ENCODE measurements at places on chromosomes 16 and 17.

GRCh38 chr17:73028299-73028755 lies 64.2 kb downstream of the SLC39A11 start:
- DNase-seq = no peak

DNA sequence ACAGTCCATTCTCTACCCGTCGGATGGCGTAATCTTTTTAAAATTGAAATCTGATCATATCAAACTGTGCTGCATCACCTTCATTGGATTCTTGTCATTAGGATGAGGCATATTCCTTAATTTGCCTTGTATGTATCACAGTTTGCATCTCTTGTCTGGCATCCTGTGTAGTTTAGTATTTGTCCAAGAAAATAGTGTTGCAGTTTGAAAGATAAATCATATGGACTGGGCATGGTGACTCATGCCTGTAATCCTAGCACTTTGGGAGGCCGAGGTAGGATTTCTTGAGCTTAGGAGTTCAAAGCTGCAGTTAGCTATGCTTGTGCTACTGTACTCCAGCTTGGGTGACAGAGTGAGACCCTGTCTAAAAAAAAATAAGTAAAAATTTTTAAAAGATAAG lies 5.8 kb upstream of the RSL1D1 start:
- no peak for DNase-seq

- DNase-seq = no peak
Measured at GRCh38 chr17:22171631-22172030, 479.3 kb downstream of the KCNJ18 start.

DNA sequence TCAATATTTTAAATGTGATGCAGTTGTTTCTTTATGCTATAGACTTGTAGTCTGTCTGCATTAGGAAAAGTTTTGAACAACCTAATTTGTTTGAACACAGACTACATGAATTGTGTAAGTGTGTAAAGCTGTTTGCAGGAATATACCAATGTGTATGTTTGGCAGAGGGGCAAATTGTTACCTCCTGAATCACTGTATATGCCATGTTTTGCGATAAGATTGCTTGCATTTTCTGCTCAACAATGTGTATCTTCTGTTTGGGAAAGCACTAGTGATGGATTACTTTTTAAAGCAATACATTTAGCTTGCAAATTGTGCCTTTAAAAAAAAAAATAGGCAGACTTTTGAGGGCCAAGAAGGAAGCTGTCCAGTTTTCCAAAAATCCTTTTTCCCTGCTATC lies 14.6 kb downstream of the RBBP6 start:
- no peak for DNase-seq

DNA sequence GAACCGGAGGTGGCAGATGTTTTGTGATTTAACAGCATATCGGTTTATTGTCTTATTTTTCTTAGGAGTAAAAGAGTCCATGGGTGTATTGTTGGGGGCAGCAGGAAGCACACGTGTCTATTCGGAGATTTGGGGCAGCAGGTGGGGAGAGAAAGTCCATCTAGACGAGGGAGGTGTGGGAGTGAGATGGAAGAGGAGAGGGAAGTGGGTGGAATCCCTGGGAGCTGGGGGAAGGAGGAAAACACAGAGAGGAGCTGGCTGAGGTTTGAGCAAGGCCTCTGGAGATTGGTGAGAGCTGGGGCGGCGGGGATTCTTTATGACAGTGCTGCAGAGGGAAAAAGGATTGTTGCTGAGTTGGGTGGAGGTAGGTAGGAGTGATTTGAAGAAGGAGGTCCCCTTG lies 72.1 kb downstream of the PRKCB start:
- no peak for DNase-seq

DNA sequence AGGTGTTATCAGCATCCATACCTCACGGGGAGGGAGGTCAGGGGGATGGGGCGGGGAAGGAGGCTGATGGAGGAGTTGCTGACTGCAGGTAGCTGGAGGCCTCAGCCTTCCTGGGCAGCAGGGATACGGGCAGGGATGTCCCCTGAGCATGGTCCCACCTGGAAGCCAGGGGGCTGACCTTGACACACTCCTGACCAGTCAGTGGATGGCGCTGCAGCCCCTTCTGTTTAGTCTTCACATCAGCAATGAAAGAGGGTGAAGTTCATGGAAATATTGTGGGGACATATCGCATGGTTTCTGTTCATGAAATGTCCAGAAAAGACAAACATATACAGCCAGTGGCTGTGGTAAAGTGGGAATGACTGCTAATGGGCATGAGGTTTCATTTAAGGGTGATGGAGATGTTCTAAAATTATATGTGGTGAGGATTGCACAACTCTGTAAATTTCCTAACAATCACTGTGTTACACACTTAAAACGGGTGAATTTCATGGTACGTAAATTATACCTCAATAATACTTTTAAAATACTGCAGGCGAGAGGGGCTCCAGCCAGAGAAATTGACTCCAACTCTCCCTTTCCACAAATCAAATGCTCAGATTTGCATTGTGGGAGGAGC lies 489.6 kb downstream of the CDH13 start:
- DNase-seq = no peak

DNA sequence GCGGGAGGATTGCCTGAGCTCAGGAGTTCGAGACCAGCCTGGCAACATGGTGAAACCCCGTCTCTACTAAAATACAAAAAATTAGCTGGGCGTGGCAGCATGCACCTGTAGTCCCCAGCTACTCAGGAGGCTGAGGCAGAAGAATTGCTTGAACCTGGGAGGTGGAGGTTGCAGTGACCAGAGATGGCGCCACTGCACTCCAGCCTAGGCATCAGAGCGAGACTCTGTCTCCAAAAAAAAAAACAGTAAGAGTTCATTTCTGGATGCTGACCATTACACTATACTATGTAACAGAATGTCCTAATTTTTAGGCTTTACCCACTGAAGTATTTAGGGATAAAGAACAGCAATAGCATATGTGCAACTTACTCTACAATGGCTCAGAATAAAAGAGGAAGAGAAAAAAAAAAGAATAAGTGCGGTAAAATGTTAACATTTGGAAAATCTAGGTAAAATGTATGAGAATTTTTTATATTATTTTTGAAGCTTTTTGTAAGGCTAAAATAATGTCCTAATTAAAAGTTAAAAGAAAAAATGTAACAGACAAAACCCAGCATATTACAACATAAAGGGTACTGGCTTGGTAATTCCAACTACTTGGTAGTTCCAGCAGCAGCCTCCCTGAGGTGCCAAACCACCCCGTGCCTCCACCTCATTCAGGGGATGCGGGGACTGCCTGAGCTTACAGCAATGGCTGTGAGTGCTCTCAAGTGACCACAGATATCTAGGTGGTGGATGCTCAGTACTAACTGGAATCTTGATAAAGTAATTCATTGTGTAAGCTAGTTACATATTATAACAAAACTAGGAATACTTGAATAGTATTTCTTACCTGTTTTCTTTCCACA lies 10.9 kb downstream of the COPS3 start:
- DNase-seq = no peak

GRCh38 chr16:84218176-84218823 lies 21.5 kb downstream of the KCNG4 start:
- no peak for DNase-seq

DNA sequence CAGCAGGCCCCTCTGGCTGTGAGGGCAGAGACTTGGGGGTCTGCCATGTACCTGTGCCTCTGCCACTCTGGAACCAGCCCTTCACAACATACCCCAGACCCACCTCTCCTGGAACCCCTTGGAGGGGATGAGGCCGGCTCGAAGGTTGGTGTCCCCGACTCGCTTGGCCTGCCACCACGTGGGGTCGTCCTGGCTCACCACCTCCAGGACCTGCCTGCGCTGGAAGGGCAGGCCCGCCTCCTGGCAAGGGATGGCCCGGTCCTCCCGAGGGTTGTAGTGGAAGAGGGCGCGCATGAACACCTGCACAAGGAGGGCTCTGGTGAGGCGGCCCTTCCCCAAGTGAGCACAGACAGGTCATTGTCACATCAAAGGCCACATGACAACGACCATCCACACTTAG lies 12.2 kb downstream of the MPP3 start:
- DNase-seq = no peak

GRCh38 chr17:18257982-18258355 lies 569 bp downstream of the FLII start:
- peak; percentile 7 for DNase-seq

DNA sequence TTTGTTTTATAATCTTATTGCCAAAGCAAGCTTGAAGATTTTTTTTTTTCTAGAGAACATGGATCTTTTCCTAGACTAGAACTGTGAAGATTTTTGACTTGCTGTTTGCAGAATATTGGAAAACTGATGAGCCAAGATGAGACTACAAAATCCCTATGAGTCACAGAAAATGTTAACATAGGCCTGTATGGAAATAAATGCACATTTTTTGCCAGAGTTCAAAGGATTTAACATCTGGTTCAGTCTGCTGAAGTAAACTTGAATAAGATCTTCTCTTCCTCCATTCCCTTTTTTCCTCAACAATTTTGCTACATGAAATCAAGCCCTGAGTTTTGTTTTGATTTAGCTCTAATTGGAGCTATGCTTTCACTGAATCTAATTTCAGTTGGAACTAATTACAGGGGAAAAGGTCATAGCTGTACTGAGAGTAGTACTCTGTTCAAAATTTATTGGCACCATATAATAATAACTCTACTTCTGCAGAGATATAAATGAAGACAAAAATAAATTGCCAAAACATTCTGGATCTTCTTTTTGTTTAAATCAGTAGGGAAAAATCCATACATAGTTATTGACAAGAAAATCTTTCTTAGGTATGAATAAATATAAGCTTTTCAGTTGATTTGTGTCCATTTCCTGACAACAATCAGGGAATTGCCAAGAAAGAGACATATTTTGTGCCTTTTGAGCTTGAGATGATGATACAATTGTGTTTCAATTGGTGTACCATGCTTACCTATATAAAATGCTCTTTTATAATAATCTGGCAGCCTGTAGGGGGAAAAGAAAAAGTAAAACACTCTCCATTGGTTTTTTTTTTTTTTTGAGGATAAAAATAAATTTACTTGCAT lies 387.5 kb upstream of the GOT2 start:
- no peak for DNase-seq

DNA sequence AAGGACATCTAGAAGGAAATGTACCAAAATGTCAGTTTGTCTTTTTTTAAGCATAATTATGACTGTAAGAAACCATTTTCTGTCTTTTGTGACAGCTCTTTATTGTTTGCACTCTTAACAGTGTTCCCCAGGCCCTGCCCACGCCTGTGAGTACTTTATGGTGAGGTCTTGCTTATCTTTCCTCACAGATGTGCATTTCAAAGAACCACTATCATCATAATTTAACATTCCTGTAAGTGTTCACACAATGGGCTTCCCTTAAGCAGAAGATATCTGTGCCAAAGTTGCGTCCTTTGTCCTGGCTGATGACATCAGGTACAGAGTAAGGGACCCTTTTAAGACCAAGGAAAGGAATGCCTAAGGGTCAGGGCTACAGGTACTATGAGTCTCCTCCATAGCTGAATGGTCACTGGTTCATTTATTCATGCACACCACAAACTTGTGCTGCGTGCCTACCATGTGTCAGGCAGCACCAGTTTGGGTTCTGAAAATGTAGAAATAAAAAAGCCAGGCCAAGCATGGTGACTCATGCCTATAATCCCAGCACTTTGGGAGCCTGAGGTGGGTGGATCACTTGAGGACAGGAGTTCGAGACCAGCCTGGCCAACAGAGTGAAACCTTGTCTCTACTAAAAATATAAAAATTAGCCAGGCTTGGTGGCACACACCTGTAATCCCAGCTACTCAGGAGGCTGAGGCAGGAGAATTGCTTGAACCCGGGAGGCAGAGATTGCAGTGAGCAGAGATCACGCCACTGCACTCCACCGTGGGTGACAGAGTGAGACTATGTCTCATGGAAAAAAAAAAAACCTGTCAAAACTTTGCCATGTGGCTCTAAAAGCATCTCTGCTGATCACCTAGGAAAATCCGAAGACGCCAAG lies 55.4 kb upstream of the NLK start:
- no peak for DNase-seq

DNA sequence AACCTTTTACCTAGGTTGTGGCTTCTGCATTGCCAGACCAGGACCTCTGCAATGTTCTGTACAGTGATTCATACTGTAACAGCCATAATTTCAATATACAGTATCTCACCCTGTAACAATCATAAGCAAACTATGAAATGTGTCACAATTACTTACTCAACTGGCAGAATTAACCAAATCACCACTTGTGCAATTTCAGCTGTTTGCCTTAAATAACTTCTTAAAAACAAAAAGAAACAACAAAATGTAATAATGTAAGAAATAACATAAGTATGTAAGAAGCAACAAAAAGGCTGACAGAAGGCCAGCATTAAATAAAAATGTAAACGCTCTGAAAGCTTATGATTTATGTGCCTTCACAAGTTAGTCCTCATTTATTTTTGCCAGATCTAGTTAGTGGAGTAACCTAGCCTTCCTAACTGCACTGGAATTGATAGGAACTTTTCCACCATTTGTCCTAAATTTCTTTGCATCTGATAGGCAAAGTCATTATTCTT lies 96.9 kb downstream of the SKAP1 start:
- no peak for DNase-seq

GRCh38 chr17:21010705-21011596 lies 31.9 kb downstream of the USP22 start:
- DNase-seq = no peak

GRCh38 chr17:78307887-78308638 lies 51.8 kb downstream of the SOCS3 start:
- DNase-seq = no peak

- DNase-seq = no peak
Measured at GRCh38 chr17:56896968-56897359, 16.9 kb downstream of the TRIM25 start.

DNA sequence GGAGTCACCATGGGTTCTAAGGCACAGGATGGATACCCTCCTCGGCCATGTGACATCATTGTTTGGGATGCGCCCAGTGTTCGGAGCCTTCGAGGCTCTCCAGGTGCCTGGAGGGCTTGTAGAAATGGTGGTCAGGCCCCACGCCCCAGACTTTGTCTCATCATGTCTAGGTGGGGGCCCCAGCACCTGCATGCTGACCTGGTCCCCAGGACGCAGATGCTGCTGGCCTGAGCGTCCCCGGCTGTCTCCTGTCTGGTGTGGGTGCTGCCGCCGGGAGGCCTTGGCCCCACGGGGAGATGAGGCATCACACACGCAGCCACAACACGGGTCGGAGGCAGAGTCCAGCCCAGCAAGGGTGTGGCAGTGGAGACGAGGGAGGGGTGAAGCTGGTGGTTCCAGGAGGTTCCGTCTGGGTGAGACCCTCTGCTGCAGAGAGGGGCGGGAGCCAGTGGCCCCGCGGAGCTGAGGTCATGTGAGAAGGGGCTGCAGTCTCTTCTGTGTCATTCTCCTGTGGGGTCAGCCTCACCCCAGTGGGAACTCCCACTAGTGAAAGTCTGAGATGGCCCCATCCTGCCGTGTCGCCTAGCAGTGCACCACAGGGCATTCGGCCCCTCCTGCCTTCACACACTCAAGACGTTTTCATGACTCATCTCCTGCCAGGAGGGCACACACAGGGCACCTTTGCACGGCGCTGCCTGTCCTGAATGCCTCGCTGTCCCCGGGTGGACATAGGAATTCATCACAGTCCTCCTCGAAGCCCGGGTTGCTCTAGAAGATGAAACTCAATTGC lies 46.6 kb downstream of the JPH3 start:
- DNase-seq = no peak
